Stimulated activated CD8-positive, alpha-beta memory T cell treated with anti-CD3 and anti-CD28 coated beads, Interleukin-4, amount 100 ng/mL, for 1 hour (primary cell): ENCODE measurements at places on chromosomes 1 and 21.

DNA sequence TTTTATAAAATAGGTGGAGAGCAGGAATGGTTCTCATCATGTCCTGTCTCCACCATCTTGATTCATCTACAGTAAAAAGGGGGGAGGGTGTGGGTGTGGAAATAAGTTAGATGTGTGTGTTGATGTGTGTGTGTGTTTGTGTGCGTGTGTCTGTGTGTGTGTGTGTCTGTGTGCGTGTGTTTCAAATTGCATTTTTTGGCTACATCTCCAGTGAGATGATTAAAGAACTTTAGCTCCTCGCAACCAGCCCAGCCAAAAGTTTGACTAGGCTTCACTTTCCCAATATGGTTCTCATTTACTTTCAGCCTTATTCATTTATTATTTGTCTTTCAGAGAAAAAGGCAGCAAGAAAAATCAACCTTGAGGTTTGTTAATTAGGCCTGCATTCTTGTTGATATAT, 14.7 kb upstream of the HAO2 start:
- DNase-seq: no peak

DNA sequence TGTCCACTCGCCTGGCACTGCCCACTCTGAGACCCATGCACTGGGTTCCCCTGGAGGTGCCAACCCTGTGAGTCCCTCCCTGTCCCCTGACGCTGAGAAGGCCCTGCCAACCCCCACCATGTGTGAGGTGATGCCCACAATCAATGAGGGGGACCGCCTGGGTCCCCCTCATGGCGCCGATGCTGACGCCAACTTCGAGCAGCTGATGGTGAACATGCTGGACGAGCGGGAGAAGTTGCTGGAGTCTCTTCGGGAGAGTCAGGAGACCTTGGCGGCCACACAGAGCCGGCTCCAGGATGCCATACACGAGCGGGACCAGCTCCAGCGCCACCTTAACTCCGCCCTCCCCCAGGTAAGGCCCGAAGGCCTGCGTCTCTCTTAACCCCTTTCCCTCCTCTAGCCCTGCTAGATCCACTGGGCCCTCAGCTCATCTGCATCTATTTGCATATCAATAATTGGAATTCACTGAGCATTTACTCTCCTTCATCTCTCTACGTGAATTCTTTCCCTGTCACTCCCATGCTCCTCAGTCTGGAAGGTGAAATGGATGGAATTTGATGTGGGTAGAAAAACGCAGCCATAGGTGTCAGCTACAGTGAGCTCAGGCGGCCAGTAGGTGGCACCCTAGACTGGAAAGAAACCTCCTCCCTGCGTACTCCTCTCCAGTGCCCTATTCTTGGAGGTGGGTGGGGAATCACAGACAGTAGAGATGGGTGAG, 12.8 kb downstream of the PPFIA4 start:
- peak; percentile 27 for DNase-seq

DNA sequence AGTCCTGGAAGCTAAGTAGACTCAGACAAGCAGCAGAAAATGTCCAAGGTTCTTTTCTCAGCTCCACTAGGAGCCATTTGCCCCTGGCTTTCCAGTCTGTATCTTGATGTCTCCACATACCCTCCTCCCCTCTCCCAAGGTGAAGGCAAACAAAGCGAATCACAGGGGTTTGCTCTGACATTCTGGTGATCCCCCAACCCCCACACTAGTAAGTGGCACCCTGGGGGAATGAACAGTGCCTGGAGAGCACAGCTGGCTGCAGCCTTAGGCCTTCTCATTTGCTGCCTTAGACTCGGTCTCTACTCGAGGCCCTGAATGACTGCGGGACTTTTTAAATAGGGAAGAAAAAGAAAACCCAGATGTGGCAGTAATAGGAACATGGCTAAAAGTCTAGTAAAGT, 15.3 kb downstream of the ERI3 start:
- DNase-seq: no peak

DNA sequence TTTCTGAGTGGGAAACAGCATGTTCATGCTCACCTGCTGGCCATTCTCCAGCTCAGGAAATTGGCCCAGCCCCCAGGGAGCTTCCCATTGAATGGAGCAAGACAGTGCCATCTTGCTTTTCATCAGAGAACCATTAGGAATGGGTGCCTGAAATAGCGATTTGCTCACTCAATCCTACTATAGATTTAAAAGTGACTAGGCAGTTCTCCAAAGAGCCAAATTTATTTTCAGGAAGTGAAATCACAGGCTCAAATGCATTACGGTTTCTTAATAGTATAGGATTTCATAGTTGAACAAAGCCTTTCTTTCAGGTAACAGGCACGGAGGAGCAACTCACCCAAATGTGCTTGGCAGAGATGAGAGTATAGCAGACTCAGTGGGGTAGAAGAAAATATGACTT, 272.1 kb downstream of the GRIK1 start:
- DNase-seq: no peak
